ENCODE measurements at places on chromosomes 2 and 18.

GRCh38 chr2:237306787-237307170 is 107.2 kb downstream of the COL6A3 start:
- no peak for DNase-seq

DNA sequence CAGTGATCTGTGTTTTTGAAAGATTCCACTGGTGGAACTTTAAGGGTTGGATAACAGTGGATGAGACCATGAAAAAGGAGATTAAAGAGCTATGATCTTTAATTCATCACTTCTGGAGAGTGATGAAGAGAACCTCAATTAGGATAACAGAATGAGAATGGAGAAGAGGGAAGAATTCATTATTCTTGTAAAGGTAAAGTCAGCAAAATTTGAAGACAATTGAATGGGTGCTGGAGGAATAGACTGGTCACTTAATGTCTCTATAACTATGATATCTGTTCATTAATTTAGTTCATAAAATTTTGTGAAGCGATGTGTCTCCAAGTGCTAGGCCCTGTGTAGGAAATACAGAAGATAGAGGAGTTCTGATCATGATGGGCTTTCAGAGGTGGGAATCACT is 1013.2 kb upstream of the FANCL start:
- no peak for DNase-seq

DNA sequence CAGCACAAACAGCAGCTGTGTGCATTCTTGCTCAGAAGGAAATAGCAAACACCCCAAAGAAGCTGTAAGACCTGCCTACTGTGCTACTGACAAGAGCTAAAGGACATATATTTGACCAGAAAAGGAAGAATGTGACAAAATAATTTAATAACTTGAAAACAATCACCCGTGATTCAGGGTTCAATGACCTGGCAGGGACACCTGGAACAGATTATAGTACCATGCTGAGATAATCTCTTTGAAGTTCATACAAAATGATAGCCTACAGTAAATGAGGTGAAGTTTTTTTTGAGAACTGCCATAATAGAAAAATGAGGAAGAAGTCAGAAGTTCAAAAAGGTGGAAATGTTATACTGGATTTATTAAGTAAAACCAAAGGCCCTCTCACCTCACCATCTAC is 324.8 kb upstream of the GULP1 start:
- no peak for DNase-seq

DNA sequence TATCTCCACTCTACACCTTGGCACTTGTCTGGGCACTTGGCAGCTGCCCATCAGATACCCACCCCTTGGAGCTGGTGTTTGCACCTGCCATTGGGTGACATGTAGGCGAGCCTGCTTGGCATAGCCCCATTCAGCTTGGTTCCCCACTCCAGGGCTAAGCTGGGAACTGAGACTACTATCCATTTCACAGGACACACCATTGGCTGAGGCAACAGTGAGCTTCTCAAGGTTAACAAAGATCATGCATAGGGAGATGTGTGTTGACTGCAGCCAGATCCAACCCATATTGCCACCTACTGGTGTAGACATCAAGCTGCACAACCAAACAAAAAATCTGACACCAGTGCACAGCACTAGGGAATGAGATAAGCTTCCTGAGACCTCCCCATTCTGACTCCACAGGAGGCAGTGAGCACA is 1389.8 kb upstream of the TMEFF2 start:
- peak; percentile 21 for DNase-seq

GRCh38 chr2:10514743-10515142 is 66.6 kb upstream of the ODC1 start:
- no peak for DNase-seq

GRCh38 chr2:167115541-167115940 is 227.3 kb downstream of the XIRP2 start:
- DNase-seq: no peak

DNA sequence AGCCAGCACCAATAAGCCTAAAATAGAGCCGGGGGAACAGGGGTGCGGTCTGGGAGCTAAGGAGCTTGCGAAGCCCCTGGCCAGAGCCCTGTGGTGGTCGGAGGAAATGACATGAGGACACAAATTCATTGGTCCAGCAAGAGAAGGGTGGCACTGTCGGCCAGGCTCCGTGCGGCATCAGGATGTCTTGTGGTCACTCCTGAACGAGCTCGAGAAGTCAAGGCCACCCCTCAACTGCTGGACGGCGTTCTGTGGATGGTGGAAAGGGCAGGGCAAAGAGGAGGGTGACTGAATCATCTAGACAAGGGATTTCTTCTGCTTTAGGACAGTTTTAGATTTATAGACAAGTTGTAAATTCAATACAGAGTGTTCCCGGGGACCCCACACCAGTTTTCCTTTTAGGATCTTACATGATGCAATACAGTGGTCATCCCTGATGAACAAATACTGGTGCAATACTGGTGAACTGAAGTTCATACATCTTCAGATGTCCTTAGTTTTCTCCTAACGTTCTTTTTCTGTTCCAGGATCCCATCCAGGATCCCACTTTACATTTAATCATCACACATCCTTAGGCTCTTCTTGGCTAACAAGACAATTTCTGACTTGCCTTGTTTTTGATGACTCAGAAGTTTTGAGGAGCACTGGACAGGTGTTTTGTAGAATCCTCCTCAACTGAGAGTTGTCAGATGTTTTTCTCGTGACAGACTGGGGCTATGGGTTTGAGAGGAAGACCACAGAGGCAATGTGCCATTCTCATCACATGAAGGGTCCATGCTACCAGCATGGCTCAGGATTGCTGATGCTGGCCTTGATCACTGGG is 13.2 kb downstream of the EDAR start:
- no peak for DNase-seq

DNA sequence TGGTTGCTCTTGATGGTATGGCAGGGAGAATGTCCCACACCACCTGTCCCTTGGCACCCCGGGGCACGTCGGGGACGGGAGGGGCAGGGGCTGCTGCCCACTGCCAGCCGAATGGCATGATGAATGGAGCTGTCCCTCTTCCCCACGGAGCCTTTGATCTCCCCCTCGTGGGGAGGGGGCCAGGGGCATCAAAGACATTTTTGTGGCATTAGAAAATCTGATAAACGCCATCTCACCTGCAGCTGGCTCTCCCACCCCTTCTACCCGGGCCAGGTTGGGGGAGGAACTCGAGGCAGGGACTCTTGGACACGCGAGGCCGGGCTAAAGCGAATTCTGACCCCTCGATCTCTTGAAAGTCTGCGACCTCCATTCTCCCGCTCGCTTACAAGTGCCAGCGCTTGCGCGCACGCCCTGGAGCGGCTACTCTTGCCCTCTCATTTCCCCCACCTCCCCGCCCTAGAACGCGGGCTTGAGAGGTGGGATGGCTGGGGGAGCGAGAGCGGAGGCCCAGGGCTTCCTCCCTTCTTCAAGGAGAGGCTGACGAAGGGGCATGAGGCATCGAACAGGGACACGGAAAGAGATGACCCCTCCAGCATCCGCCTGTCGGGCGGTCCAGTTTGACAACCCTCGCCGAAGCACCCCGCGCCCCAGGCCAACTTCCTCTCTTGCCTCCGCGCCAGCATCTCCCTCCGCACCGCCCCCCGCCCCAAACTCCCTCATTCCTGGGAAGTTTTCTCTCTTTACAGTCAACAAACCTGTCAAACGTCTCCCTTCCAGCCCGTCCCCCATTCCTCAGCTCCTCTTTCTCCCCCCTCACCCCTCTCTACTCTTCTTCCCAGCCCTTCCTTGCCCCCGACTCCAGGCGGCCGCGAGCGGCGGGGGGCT is 692 bp upstream of the WNT6 start:
- no peak for DNase-seq

- no peak for DNase-seq
Measured at GRCh38 chr2:33074197-33074596, 127.4 kb downstream of the LTBP1 start.

- no peak for DNase-seq
Measured at GRCh38 chr2:64910972-64911433, 78.2 kb upstream of the SLC1A4 start.

GRCh38 chr2:97699765-97700444 is 13.5 kb upstream of the ZAP70 start:
- DNase-seq: peak; percentile 78

DNA sequence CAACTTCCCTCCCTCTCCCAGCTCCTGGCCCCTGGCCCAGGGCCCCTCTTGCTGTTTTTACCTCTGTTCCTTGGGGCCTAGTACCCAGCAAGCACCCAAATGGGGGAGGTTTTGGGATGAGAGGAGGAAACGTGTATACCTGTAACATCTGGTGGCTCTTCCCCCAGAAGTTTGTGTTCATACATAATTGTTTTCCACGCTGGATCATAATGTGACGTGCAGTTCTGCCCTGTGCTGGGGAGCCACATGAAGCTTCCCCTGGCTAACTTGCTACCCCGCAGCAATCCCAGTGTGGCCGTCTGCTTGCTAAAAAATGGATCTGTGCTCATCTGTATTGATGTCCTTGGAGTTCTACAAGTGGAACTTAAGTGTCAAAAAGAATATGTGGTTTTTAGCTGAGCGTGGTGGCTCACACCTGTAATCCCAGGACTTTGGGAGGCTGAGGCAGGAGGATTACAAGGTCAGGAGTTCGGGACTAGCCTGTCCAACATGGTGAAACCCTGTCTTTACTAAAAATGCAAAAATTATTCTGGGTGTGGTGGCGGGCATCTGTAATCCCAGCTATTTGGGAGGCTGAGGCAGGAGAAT is 36.5 kb downstream of the ANO7 start:
- DNase-seq: no peak

- DNase-seq: no peak
Measured at GRCh38 chr2:30683236-30683956, 123.8 kb downstream of the CAPN13 start.

Data from endothelial cell (in vitro differentiated cells).